ENCODE measurements at places on chromosomes 12 and 14. TPM values are rescaled to one million over a fixed set of nuclear protein-coding genes. Genes with fewer than 3 reads are reported as not detected.

- DNase-seq = peak; percentile 99
- peak overlapping the region; percentile 60 for H3K4me3 ChIP-seq
- peaks cover 5% of the 10 kb centered on the region for H3K4me1 ChIP-seq
- H3K27ac ChIP-seq = peak overlapping the region; percentile 73
These were observed 57.5 kb downstream of the CALM1 start for GRCh38 chr14:90454041-90455000.

DNA sequence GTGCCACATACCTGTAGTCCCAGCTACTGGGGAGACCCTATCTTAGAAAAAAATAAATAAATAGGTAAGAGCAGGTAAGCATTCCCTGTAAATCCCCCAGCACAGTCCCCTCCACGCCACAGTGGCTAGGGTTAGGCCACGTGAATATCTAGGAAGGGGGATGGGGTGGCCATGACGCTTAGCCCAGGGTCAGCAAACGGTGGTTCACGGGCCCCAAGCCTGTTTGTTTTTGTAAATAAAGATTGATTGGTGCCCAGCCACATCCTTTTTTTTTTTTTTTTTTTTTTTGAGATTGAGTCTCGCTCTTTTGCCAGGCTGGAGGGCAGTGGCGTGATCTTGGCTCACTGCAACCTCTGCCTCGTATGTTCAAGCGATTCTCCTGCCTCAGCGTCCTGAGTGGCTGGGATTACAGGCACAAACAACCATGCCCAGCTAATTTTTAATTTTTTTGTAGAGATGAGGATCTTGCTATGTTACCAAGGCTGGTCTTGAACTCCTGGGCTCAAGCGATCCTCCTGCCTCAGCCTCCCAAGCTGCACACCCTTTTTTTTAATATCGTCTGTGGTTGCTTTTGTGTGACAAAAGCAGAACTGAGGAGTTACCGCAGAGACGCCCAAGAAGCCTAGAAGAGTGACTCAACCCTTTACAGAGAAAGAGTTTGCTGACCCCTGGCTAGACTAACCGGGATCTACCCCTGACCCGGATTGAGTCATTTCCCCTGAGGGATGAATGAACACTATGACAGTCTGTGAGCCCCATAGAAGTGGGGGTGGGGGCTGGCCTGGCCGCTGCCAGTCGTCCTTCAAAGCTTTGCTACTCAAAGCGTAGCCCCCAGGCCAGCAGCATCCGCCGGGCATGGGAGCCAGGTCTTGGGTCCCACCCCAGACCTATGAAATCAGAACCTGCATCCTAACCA lies 113.7 kb upstream of the NCOR2 start:
- peak; percentile 84 for DNase-seq
- no peaks in the 10 kb centered on the region for H3K27me3 ChIP-seq
- no peak overlapping the region for H3K4me3 ChIP-seq
- H3K27ac ChIP-seq = peak overlapping the region; percentile 44
- no peaks in the 10 kb centered on the region for H3K36me3 ChIP-seq

GRCh38 chr12:31773223-31773750 lies 44.5 kb upstream of the AMN1 start:
- peaks cover 12% of the 10 kb centered on the region for H3K4me1 ChIP-seq
- DNase-seq = peak; percentile 59
- H3K4me3 ChIP-seq = peak overlapping the region; percentile 12
- H3K27me3 ChIP-seq = no peaks in the 10 kb centered on the region
- no peaks in the 10 kb centered on the region for H3K36me3 ChIP-seq
- H3K27ac ChIP-seq = no peak overlapping the region

DNA sequence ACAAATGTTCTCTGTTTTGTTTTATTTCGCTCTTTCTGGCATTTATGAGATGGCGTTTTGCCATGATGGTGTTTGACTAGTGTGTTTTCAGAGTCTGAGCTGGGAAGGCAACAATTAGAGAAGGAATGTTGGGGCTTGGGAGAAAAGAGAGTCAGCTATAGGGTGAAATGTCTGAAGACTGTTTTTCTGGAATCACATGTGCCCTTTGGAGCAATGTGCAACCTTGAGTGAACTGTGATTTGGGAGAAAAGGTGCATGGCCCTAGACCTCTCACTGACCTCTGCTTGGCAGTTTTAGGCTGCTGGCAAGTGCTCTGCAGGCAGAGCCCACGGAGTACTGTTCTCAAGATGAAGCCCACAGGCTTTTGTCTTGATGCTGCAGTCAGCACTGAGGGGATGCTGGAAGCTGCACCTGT lies 379.9 kb upstream of the PDE3A start:
- no peaks in the 10 kb centered on the region for H3K4me1 ChIP-seq
- no peak for DNase-seq
- no peaks in the 10 kb centered on the region for H3K36me3 ChIP-seq
- H3K27me3 ChIP-seq = no peaks in the 10 kb centered on the region

GRCh38 chr14:81436296-81437138 lies 36.4 kb upstream of the STON2 start:
- peaks cover 84% of the 10 kb centered on the region for H3K27me3 ChIP-seq
- H3K4me3 ChIP-seq = peak overlapping the region; percentile 83
- no peaks in the 10 kb centered on the region for H3K36me3 ChIP-seq
- H3K4me1 ChIP-seq = peaks cover 4% of the 10 kb centered on the region

- no peaks in the 10 kb centered on the region for H3K27me3 ChIP-seq
- no peak overlapping the region for H3K27ac ChIP-seq
- H3K4me1 ChIP-seq = no peaks in the 10 kb centered on the region
- DNase-seq = no peak
These were observed 172.3 kb upstream of the NOS1 start for GRCh38 chr12:117533687-117534086.

GRCh38 chr12:8913702-8914032 lies 642 bp upstream of the PHC1 start:
- peak overlapping the region; percentile 89 for H3K4me3 ChIP-seq
- H3K36me3 ChIP-seq = peaks cover 5% of the 10 kb centered on the region
- no peaks in the 10 kb centered on the region for H3K27me3 ChIP-seq
- H3K27ac ChIP-seq = peak overlapping the region; percentile 97
- no peak for DNase-seq

The SERPINA10 gene
- not detected for total RNA-seq

The TPPP2 gene
- total RNA-seq = 0.70 TPM

The TMCC3 gene
- total RNA-seq = 4.2 TPM

The WDHD1 gene
- total RNA-seq = 53.4 TPM

The TAS2R19 gene
- total RNA-seq = 3.3 TPM

The OASL gene
- total RNA-seq = not detected
